H9 (cell line): ENCODE measurements at places on chromosomes 5 and 9.

DNA sequence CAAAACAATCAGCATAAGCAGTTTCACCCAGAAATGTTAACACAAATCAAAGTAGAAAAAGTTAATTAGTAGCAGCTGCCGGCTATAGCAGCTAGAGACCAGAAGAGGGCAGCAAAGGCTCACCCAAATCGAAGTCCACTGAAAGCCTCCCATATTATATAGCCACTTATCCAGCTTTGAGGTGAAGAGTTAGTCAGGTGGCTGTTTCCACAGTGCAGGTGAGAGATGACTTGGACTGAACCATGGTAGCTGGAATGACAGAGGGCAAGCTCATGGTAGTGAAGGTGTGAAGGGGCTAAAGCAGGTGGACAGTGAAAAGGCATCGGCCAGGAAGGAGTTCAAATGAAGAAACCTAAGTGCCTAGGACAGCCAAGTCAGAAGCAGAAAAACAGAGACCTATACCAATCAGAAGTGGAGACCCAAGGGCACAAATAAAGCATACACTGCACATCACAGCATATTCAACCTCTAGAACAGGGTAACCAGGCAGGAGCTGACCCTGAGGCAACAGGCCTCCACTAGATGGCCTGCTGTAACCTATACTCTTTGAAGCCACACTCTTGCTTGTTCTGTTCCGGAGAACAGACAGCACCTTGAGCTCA, 7.2 kb upstream of the RNF38 start:
- H3K4me3 ChIP-seq, result no peak overlapping the region
- peaks cover 4% of the 10 kb centered on the region; the same call in 2 of the 3 replicates for H3K36me3 ChIP-seq
- no peaks in the 10 kb centered on the region; the same call in 1 of the 2 replicates for H3K4me1 ChIP-seq
- no peaks in the 10 kb centered on the region for H3K27me3 ChIP-seq

DNA sequence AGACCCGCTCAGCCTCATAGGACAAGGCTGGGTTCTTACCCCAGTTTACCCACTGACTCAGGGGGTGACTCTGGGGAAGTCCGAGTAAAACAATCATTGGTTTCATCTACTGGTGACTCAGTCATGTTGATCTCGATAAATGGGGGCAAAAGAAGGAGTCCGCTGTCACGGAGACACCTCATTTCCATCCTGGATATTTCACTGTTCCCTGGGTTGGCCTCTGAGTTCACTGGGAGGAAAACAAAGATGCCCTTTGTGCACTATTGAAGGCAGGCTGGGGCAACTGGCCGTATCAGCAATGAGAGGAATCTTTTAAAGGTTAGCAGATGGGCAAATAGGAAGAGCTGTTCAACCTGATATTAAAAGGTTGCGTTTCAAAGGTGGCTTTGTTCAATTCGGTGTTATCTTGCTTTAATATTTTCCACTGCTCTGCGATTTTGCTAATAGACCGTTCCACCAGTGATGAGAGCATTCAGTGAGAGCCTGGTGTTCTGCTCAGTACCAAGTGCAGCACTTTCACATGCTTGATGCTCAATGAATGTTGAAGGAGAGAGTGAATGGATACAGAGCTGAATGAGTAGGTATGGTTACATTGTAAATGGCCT, 110.2 kb upstream of the EGFLAM start:
- H3K36me3 ChIP-seq, result no peaks in the 10 kb centered on the region
- no peaks in the 10 kb centered on the region; the same call in 1 of the 2 replicates for H3K27me3 ChIP-seq
- H3K4me1 ChIP-seq, result no peaks in the 10 kb centered on the region
- DNase-seq, result no peak
- H3K27ac ChIP-seq, result no peak overlapping the region

GRCh38 chr9:6215562-6215961, at the start of gene IL33:
IL33 (plus strand) TSS chr9:6215807; CDS start chr9:6241695, 25,888 bp downstream.
- H3K4me1 ChIP-seq, result no peaks in the 10 kb centered on the region
- no peaks in the 10 kb centered on the region for H3K27me3 ChIP-seq
- no peak within 1 kb of the TSS for H3K4me3 ChIP-seq
- H3K27ac ChIP-seq, result no peak within 1 kb of the TSS

DNA sequence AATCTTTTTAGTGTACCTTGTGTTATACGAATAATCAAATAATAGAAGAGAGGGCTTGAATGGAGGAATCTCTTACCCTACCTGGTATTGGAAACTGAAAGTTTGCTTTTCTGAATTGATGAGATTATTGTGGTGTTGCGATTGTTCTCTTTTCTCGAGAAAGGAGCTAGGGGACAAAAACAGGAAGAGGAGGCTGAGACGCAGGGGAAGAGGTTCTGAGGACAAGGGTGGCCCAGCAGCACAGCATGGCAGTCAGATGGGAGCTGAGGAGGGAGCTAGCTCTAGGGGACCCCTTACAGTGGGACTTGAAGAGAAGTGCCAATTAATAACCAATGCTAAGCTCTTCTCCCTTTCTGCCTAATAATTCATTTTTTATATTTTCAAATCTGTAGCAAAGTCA, 183.3 kb upstream of the DMAC1 start:
- DNase-seq, result no peak
- no peak overlapping the region for H3K27ac ChIP-seq
- H3K27me3 ChIP-seq, result no peaks in the 10 kb centered on the region
- H3K36me3 ChIP-seq, result no peaks in the 10 kb centered on the region
- H3K4me1 ChIP-seq, result no peaks in the 10 kb centered on the region; the same call in 1 of the 2 replicates

- no peak for DNase-seq
- H3K27ac ChIP-seq, result no peak overlapping the region
- H3K36me3 ChIP-seq, result peaks cover 14% of the 10 kb centered on the region
- H3K27me3 ChIP-seq, result no peaks in the 10 kb centered on the region
- no peak overlapping the region for H3K4me3 ChIP-seq
Measured at GRCh38 chr9:120080849-120081248, 499.1 kb downstream of the CDK5RAP2 start.

- no peak overlapping the region for H3K4me3 ChIP-seq
- H3K27me3 ChIP-seq, result no peaks in the 10 kb centered on the region
- H3K4me1 ChIP-seq, result no peaks in the 10 kb centered on the region
- DNase-seq, result no peak
Measured at GRCh38 chr5:118098716-118099115, 889.6 kb downstream of the DTWD2 start.

- no peaks in the 10 kb centered on the region for H3K4me1 ChIP-seq
- no peak overlapping the region for H3K27ac ChIP-seq
- H3K27me3 ChIP-seq, result no peaks in the 10 kb centered on the region
Measured at GRCh38 chr9:134150557-134151214, 13.7 kb downstream of the RNU6ATAC start.

DNA sequence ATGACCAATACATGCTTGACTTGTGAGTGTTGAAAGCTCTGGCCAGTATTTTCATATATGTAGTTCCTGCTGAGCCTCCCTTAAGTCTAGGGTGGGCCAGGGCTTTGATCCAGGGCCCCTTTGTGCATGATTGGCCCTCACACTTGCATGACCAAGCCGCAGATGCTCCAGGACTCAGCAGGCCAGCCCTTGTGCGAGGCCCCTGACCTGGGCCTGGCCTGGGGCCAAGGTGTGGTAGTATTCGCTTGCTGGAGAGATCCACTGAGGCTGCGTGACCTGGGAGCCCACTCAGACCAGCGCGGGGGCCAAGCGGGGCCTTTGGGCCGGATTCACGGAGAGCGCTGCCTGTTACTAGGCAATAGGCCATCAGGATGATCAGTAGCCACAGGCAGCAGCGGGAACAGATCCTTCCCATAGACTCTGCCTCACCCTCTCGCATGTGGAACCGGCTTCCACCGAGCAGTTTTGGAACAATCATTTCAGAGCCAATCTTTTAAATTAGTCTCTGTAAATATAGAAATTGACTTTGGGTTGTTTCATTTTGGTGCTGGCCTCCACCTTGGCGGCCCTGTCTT, 79.0 kb upstream of the PTCH1 start:
- H3K36me3 ChIP-seq, result no peaks in the 10 kb centered on the region
- no peak for DNase-seq
- H3K4me3 ChIP-seq, result no peak overlapping the region
- H3K27me3 ChIP-seq, result no peaks in the 10 kb centered on the region
- no peaks in the 10 kb centered on the region for H3K4me1 ChIP-seq
- H3K27ac ChIP-seq, result no peak overlapping the region

DNA sequence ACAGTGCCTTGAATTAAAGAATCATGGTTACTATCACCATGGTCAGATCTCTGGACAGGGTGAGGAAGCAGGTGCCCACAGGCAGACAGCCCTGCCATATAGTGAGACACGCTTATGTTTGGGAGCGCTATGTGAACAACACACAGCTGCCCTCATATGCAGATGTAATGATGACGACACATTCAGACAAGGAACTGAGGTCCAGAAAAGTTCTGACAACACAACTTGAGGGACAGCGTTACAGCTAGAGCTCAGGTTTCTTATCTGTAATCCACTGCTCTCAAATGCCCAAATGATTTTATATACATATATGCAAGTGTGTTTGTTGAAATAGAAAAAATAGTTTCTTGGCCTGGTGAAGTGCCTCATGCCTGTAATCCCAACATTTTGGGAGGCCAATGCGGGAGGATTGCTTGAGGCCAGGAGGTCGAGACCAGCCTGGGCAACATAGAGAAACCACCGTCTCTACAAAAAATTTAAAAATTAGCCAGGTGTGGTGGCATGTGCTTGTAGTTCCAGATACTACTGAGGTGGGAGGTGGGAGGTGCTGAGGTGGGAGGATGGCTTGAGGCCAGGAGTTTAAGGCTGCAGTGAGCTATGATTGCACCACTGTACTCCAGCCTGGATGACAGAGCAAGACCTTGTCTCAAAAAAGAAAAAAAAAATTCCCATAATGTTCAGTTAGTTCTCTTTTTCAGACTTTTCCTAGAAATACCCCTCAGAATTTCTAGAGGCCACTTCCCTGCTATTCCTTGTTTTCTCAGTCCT, 423.2 kb downstream of the RAB3C start:
- H3K36me3 ChIP-seq, result peaks cover under 1% of the 10 kb centered on the region; the same call in 1 of the 2 replicates
- no peak for DNase-seq
- H3K27ac ChIP-seq, result no peak overlapping the region

DNA sequence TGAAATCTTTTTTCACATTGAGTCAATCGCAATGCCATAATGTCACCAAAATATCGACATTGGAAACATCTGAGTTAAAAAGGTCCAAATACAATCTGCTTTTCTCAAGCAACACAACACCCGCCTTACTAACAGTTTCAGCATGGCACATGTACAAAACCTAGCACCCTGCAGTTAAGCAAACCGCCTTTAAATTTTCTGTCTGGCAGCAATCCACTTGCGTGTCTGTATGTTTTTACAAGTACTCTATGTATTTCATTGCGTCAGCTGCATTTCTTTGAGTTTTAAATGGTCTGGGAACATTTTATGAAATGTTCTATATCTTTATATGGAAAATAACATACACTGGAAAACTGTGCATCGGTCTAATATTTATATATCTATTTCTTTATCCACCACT, 134.6 kb downstream of the DENND1A start:
- no peaks in the 10 kb centered on the region for H3K36me3 ChIP-seq
- H3K4me1 ChIP-seq, result no peaks in the 10 kb centered on the region
- no peak overlapping the region for H3K4me3 ChIP-seq
- no peaks in the 10 kb centered on the region for H3K27me3 ChIP-seq
- DNase-seq, result no peak

GRCh38 chr9:124439686-124440243, 10.5 kb upstream of the ADGRD2 start:
- H3K27me3 ChIP-seq, result no peaks in the 10 kb centered on the region
- no peak overlapping the region for H3K27ac ChIP-seq
- H3K4me1 ChIP-seq, result no peaks in the 10 kb centered on the region
- H3K4me3 ChIP-seq, result no peak overlapping the region
- H3K36me3 ChIP-seq, result no peaks in the 10 kb centered on the region

DNA sequence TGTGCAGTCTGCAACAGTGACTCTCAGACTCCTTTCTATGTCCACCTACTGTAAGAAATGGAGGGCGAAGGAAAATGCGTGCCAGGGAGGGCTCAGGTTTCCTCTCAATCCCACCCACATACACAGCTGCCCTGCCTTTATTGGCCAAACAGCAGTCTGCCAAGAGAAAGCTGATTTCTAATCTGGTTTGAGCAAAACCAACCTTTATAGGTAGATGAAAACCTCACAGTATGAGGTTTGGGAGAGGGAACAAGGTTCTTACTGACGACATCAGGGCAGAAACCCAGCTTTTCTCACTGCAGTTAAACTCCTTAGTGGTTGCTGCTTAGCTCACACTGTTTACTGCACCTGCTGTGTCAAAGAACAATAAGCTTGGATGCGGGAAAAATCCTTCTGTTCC, 152.3 kb upstream of the KLF9 start:
- DNase-seq, result no peak
- no peaks in the 10 kb centered on the region for H3K36me3 ChIP-seq
- peaks cover under 1% of the 10 kb centered on the region for H3K4me1 ChIP-seq
- no peaks in the 10 kb centered on the region for H3K27me3 ChIP-seq
- no peak overlapping the region for H3K27ac ChIP-seq

- peaks cover 18% of the 10 kb centered on the region for H3K36me3 ChIP-seq
- no peak for DNase-seq
- no peak overlapping the region for H3K27ac ChIP-seq
- peaks cover 11% of the 10 kb centered on the region for H3K4me1 ChIP-seq
Measured at GRCh38 chr9:79658926-79659325, 87.2 kb downstream of the TLE4 start.

- no peak overlapping the region for H3K4me3 ChIP-seq
- H3K36me3 ChIP-seq, result no peaks in the 10 kb centered on the region
- no peak overlapping the region for H3K27ac ChIP-seq
- DNase-seq, result peak; percentile 64
Measured at GRCh38 chr5:154368041-154368800, 77.6 kb upstream of the SAP30L start.

DNA sequence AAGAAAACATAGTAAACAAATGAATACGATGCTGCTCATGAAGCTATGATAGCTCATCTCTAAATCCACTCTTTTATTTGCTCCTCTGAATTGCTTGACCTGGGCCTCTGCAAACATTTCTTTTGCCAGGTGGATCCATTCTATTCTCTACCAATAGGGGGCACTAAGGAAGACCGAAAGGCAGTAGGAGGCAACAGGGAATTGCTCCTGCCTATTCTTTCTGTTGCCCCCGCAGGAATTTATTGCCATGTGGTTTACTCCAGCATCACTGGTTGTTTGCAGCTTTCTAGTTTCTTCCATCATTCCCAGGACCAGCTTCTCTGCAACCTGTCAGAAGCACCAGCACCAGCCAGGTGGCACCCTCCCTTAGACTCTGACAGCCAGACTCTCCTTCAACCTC, 5.3 kb downstream of the GAPT start:
- H3K27ac ChIP-seq, result no peak overlapping the region
- peak; percentile 38 for DNase-seq
- H3K36me3 ChIP-seq, result no peaks in the 10 kb centered on the region
- 0 out of 2 replicates have a peak, but pooled peaks cover 2% of the 10 kb centered on the region for H3K4me1 ChIP-seq
- no peaks in the 10 kb centered on the region for H3K27me3 ChIP-seq

DNA sequence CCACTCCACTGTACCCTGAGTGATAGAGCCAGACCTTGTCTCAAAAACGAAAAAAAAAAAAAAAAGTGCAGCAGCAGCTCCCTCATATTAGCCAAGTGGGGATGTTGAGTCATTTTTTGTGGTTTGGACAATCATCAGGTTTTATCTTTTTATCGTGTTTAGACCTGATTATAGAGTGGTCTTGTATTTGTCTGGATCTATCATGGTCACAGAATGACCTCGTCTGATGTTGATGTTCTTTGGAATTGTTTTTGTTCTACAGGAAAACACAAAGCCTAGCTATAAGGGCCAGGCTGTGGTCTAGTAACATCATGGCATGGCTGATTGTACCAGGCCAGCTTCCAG, 1.6 kb upstream of the FBXW11 start:
- peak overlapping the region; percentile 75 for H3K27ac ChIP-seq
- H3K4me1 ChIP-seq, result peaks cover 11% of the 10 kb centered on the region
- peak overlapping the region; percentile 97 for H3K4me3 ChIP-seq
- H3K36me3 ChIP-seq, result peaks cover 10% of the 10 kb centered on the region
